Stimulated activated CD4-positive, alpha-beta T cell treated with anti-CD3 and anti-CD28 coated beads, Interleukin-1b, Interleukin-23, amount 100 ng/mL, for 1 hour (primary cell): ENCODE measurements at places on chromosomes 11 and 22.

GRCh38 chr11:72239849-72240460 lies 4.0 kb downstream of the PHOX2A start:
- no peak for DNase-seq

- DNase-seq = no peak
Measured at GRCh38 chr11:65454311-65454695, 31.7 kb downstream of the NEAT1 start.

GRCh38 chr11:2133241-2134021 lies 5.8 kb downstream of the IGF2 start:
- DNase-seq = no peak

GRCh38 chr11:122293296-122294023 lies 177.4 kb upstream of the BLID start:
- DNase-seq = no peak

DNA sequence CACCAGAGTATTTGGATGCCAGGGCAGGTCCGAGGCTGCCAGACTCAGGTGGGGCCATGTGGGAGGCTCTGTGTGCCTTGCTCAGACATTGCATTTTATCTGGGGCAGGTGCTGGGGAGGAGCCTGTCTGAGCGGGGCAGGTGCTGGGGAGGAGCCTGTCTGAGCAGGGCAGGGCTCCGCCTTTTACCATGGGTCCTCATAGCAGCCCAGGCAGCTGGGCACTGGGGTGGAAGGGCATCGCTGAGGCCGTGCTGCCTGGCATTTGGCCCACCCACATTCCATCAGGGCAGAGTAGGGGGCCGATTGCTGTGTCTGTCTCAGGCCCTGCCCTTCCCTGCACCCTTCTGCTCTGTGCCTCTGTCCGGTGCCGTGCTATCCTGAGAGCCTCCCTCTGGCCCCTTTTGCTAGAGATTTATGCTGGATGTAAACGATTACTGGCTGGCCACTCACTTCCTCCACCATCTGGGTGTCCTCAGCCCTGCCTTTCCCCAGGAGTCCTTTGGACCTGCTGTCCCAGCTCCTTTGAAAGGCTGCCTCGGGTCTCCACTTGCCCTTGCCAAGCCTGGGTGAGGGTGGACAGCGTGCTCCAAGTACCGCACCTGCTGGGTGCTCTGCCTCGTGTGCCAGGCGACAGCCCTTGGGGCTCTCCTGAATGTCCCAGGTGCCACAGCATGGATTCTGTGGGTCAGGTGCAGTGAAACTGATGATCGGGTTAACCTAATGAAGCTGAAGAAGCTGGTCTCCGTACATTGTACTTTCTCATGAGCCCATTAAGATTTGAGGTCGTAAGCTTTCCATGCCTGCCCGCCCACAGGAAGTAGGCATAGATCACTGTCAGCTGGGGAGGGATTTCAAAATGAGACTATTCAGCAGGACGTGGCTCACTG lies 281.6 kb downstream of the TBC1D22A start:
- DNase-seq = no peak

- DNase-seq = no peak
Measured at GRCh38 chr11:58391879-58392278, 14.8 kb downstream of the OR5B3 start.

GRCh38 chr11:72001285-72001684 lies 2.6 kb downstream of the IL18BP start:
- no peak for DNase-seq

GRCh38 chr22:35835998-35836691 lies 118.5 kb downstream of the APOL5 start:
- no peak for DNase-seq

GRCh38 chr11:121540627-121541026 lies 87.9 kb upstream of the SORL1-AS1 start:
- no peak for DNase-seq

DNA sequence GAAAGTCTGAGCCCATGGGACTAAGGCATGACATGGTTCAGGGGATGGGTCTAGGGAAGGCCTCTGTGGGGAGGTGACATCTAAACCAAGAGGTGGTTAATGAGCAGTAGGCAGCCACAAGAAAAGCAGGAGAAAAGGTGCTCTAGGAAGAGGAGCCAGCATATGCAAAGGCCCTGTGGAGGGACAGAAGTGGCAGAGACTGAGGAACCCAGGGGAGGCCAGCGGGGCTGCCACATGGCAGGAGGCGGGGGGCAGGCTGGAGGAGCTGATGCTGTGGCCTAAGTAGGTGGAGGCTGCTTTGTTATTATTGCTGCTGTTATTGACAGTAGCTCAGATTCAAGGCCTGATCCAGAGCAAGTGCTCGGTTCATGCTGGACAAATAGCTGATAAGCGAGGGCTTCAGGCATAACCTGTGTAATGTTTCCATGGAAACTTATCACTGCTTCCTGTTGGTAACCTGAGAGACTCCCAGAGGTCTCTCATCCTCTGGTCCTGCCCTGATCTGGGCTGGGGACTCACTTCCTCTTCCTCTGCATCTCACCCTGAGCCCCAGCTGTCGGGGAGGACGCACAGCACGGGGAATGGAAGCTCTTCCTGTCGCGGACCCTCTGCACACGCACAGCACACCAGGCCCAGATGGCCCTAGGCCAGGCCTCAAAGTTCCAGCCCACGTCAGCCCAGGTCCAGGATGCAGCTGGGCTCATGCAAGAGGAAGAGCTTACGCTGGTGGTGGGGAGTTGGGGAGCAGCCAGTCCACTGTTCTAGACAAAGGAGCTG lies 75.2 kb upstream of the TP53I11 start:
- no peak for DNase-seq
